ENCODE measurements at places on chromosomes 11 and 22. TPM values are rescaled to one million over a fixed set of nuclear protein-coding genes. Genes with fewer than 3 reads are reported as not detected.

The RAB36 gene
- 1.4 TPM for polyA plus RNA-seq

The GSTP1 gene
- polyA plus RNA-seq, result 324 TPM

The UCP2 gene
- 21.4 TPM for polyA plus RNA-seq

The CSF2RB gene
- 8.6 TPM for polyA plus RNA-seq

The OSBP2 gene
- polyA plus RNA-seq, result 0.58 TPM

The SLC3A2 gene
- 62.6 TPM for polyA plus RNA-seq

The PNPLA3 gene
- 1.1 TPM for polyA plus RNA-seq

The HDAC10 gene
- 23.7 TPM for polyA plus RNA-seq

The BRSK2 gene
- polyA plus RNA-seq, result 50.2 TPM

The OR52E8 gene
- not detected for polyA plus RNA-seq

The ZNF214 gene
- 0.94 TPM for polyA plus RNA-seq

Data from adipose tissue (tissue), 3 donors.